CD14-positive monocyte (primary cell): ENCODE measurements at places on chromosomes 1 and 21. TPM values are rescaled to one million over a fixed set of nuclear protein-coding genes. Genes with fewer than 3 reads are reported as not detected.

DNA sequence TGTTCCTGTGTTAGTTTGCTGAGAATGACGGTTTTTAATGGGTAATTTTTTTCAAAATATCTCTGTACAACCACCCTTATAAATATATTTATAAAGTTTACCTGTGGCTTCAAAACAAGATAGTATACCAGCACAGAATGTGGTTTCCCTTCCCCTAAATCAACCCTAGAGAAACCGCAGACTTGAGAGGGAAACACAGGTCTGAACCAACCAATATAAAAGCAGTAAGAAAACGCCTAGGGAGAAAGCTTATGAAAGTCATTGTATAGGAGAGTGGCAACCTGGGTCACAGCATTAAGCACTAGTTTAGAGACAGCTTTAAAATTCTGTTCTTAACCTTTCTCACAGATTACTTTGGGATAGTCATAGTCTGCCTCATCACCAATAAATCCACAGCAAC is 180.6 kb upstream of the LHX8 start:
- H3K27ac ChIP-seq = no peak overlapping the region
- H3K4me1 ChIP-seq = no peaks in the 10 kb centered on the region
- DNase-seq = no peak

Gene OR2L8
- polyA plus RNA-seq = not detected

Gene CLIC6
- not detected for polyA plus RNA-seq

Gene CD84
- 33.5 TPM for polyA plus RNA-seq
